GF-D8 (cell line): ENCODE measurements at places on chromosomes 3 and 15.

DNA sequence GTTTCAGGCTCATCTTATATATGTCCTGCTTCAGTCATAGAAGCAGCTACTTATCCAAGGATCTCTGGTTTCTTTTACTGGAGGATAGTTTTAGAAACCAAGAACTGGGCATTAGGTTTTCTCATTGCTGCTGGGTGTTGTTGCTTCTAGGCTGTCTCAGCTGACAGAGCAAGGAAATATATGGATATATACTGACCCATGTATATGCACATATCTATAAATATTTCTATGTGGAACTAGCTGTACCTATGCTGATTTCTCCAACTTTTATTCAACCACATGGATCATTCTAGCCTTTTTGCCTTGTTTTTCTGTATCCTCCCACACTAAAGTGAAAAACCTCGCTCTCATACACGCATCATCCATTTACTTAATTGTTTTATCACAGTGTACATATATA lies 64.2 kb downstream of the TP63 start:
- DNase-seq, result no peak

DNA sequence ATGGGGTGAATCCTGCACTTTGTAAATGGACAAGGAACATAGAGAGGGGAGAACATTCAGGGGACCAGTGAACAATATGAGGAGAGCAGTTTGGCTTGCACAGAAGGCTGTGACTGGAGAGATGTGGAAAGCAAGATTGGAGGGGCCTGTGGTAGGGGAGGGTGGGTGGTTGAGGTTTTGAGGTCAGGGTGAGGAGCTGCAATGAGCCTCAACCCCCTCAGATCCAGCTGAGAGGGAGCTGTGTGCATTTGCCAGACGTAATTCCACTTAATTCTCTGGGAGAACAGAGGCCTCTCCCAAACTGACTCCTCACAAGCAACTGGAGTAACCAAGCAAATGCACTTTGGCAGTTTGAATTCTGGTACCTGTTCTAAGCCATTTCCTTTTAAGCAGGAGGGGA lies 253.1 kb upstream of the TRIM42 start:
- no peak for DNase-seq

DNA sequence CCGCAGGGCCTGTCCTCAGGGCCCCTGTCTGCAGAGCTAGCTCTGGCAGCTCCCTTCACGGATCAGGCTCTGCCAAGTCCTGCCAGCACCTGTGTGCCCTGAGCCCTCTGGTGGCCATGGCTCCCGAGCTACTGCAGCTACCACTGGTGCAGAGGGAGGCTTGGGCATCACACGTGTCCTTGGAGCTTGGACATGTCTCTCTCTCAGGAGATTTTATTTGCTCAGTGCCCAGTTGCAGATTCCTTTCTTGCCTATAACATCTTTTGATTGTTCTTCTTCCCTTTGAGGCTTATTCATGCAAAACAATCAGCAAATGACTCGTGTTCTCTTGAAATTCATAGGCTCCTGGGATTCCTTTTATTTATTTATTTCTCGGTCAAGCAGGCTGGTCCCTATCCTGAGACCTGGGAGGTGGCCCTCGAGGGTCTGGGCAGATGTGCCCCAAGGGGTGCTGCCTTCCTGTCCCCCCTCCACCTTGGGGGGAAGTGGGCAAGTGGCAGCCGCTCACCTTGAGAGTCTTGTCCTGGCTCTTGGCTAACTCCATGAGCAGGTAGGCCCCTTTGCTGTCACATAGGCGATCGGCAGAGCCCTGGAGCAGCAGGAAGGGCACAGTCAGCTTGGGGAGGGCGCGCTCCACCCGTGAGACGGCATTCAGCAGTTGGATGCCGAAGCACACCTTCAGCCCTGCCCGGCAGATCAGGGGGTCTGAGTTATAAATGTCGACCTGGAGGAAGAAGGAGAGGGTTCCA lies 21.9 kb downstream of the ABTB1 start:
- peak; percentile 14 for DNase-seq

DNA sequence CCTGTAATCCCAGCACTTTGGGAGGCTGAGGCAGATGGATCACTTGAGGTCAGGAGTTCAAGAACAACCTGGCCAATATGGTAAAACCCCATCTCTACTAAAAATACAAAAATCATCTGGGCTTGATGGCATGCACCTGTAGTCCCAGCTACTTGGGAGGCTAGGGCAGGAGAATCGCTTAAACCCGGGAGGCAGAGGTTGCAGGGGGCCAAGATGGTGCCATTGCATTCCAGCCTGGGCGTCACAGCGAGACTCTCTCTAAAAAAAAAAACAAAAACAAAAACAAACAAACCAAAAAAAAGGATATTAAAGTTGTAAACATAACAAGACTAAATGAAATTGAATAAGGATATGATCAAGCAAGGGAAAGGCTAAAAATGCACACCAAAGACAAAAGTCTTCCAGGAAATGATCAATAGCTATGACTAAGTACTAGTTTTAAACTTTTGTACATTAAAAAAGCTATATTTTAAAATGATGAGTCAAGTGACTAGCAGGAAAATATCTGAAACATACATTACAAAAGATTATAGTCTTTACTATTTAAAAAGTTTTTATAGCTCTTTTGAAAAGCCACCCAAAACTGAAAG lies 28.6 kb downstream of the KLHL6 start:
- DNase-seq, result no peak

- no peak for DNase-seq
Measured at GRCh38 chr3:45017821-45018220, 8.3 kb upstream of the CLEC3B start.

- DNase-seq, result no peak
Measured at GRCh38 chr3:16171825-16172224, 2.7 kb upstream of the GALNT15 start.

DNA sequence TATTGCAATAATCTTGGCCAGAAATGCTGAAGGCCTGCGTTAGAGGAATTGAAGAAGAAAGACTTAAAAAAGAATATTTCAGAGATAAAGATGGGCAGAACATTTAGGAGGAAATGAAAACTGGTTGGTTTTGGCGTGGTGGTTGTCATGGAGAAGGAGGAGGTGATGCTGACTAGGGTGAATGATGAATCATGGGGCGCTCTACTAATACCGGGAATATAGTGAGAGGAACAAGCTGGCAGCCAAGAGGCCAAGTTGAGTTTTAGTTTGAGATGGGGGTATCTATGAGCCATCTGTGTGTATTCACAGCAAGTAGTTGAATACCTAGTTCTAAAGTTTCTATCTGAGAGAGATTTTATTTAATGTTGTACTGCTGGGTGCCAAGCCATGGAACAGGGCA lies 6.8 kb upstream of the GAP43 start:
- DNase-seq, result no peak

DNA sequence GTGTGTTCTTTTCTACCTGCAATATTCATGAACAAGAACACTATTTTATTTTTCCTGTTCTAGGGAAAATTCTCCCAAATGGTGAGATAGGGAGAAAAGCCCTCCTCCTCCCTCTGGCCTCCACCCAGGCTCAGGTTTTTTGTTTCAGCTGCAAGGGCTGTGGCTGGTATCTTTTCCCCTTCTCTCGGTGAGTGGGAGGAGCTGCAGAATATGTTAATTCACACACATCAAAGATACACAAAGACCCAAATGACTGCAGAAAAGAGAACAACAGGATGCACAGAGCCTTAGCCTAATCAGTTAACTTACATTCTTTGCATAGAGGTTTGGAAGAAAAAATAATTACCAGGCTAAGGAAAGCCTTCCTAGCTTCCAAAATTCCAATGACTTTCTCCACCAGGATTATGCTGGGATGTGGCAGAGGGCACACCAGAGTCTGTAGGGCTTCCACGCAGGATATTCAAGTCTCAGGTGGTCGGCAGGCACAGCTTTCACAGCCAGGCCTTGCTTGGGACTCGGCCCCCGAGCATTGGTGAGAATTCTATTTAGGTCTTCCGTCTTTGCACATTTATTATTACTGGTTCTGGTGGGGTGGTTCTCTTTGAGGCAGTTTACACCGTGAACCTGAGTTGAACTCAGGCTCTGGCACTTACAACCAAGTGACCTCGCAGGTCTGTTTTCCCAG lies 64.9 kb downstream of the ABHD5 start:
- no peak for DNase-seq

GRCh38 chr3:46965151-46965550 lies 11.4 kb downstream of the CCDC12 start:
- DNase-seq, result peak; percentile 79

GRCh38 chr3:179227349-179227748 lies 23.6 kb downstream of the KCNMB3 start:
- no peak for DNase-seq

- DNase-seq, result no peak
Measured at GRCh38 chr3:80439490-80439889, 671.7 kb upstream of the ROBO1 start.

GRCh38 chr3:126646674-126647073 lies 8.2 kb downstream of the TXNRD3 start:
- no peak for DNase-seq

- DNase-seq, result no peak
Measured at GRCh38 chr15:70261083-70261482, 163.4 kb upstream of the TLE3 start.

GRCh38 chr3:14297784-14298236 lies 104.6 kb upstream of the SLC6A6 start:
- DNase-seq, result no peak

DNA sequence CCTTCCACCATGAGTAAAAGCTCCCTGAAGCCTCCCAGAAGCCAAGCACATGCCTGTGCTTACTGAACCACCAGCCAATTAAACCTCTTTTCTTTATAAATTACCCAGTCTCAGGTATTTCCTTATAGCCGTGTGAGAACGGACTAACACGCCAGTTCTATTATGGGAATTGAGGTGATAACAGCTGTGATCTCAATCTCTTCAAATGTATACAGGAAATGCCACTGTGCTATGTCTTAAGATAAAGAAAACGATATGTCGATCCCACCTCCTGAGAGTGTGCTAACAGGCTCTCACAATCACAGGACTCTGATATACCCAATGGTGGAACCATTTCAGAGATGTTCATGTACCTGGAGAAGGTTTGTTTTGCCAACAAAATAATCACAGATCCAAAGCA lies 26.2 kb downstream of the CHSY1 start:
- no peak for DNase-seq

GRCh38 chr3:54878145-54878544 lies 49.7 kb downstream of the LRTM1 start:
- no peak for DNase-seq

DNA sequence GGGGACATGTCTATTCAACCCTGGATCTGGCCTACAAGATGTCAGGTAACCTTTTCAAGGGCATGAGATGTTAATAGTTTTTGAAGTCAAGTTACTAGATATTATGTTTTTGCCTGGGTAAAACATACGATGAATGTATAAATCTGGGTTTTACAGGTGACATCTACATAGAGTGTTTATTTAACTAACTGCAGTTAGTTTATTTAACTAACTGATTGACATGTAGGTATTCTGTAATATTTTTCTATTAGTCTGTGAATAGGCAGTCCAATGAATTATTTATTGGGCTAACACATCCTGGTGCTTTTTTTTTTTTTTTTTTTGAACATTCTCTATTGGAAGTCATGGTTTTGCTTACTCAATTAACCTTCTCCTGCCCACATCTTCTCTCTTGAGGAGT lies 38.7 kb upstream of the TNIK start:
- DNase-seq, result no peak

DNA sequence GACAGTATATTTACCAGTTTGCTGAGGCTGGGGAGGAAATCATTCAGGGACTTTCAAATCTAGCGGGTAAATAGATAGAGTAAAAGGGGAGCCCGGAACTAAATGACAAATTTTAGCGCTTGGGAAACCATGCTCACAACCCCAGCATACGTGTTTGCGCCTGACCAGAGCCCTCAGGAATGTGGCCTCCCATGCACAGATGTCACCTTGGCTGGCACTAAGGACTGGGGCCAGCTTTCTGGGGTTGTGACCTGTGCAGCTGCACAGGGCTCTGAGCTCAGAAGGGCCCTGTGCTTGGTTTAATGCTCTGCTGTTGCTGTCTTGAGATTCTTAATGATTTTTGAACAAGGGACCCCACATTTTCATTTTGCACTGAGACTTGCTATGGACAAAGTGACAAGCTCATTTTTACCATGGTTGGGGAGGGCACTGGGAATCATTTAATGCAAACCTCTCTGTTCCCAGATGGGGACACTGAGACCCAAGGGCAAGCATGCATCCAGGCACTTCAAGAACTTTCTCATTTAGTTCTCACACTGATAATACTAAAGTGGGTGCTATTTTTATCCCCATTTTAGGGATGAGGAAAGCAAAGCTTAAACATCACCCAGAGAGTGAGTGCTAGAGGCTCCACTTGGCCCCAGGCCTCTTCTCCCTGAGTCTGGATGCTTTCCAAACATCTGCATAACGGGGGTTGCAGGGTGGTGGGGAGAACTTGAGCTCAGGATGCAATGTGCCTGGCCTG lies 44.1 kb upstream of the FAM107A start:
- no peak for DNase-seq

DNA sequence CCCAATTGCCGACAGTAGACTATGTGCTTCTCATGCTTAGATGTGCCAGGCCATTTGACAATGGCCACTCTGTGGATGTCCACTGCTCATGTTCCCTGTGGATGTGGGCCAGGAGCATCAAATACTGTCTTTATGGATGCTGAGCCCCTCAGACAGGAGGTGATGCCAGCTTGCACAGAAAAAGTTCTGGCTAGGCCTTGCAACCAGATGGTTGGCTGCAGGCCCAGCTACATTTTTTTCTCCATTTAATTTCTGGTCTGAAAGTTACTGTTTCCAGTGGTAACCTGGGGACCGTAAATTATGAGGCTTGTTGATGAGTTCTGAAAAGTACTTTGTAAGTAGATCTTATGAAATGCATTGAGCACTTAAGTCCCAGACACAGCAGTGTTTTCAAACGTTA lies 228.5 kb downstream of the CHL1 start:
- DNase-seq, result no peak

DNA sequence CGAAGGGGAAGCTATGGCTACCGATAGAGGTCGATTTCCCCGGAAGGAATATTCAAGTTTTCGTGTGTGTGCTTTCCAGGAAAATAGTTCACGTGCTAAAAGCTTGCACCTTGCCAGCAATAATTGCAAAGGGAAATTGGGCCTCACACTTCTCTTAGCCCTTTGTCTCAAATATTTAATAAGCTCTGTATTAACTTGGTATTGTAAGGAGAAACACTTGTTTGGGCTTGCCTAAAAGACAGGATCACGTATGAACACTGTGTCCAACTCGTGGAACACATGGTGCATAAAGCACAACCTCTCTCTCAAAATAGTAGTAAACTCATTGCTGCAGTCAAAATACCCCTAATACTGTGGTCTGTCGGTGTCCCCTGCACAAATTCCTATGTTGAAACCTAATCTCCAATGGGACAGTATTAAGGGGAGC lies 352 bp upstream of the TMF1 start:
- no peak for DNase-seq

DNA sequence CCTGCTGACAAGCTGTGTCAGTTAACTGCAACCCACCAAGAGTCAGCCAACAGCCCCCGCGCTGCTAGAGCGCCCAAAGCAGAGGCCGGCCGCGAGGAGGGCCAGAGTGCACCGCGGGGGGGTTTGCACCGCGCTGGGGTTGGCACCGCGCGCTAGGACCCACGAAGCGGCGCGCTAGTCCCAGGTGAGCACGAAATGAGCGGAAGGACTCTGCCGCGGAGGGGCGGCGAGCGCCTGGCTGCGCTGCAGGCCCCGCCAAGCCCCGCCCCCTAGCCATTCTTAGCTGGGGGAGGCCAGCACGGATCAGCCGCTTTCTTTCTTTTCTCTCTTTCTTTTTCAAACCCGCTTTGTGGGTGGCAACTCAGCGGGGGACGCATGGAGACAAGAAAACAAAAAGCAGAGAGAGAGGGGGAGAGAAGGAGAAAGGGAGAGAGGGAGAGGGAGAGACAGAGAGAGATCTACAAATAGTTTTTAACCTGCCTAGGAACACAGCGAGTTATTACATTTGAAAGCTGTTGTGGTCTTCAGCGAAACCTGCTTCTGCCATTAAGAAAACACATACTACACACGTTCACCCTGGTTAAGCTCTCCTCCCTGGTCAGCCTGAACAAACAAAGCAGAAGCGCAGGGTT lies 6.9 kb upstream of the FOXB1 start:
- DNase-seq, result no peak
